ENCODE measurements at places on chromosomes 3 and 15.
A peak's percentile ranks its signal among the peaks of the same experiment; 100 is the strongest.

- DNase-seq: no peak
Observed at GRCh38 chr3:8873740-8874139, 89.5 kb downstream of the RAD18 start.

GRCh38 chr15:90570643-90571042 is 40.9 kb downstream of the CRTC3 start:
- DNase-seq: no peak

- no peak for DNase-seq
Observed at GRCh38 chr3:28745916-28746617, 397.4 kb upstream of the AZI2 start.

DNA sequence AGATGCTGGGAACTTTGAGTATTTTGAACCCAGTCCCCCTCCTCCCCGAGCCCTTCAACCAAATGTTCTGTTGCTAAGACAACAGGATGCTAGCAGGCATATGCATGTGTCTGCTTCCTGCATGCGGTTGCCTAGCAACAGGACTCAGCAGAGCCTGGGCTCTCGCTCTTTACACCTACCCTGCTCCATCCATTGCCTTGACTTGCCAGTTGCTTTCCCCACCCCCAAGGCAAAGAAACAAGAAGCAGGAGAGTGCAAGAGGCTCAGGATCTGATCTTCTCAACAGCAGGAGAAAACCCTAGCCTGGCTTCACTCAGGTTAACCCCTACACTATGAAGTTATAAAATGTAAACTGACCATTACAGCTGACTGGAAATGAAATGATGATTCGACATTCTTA is 393.0 kb downstream of the IGSF11 start:
- DNase-seq: no peak

DNA sequence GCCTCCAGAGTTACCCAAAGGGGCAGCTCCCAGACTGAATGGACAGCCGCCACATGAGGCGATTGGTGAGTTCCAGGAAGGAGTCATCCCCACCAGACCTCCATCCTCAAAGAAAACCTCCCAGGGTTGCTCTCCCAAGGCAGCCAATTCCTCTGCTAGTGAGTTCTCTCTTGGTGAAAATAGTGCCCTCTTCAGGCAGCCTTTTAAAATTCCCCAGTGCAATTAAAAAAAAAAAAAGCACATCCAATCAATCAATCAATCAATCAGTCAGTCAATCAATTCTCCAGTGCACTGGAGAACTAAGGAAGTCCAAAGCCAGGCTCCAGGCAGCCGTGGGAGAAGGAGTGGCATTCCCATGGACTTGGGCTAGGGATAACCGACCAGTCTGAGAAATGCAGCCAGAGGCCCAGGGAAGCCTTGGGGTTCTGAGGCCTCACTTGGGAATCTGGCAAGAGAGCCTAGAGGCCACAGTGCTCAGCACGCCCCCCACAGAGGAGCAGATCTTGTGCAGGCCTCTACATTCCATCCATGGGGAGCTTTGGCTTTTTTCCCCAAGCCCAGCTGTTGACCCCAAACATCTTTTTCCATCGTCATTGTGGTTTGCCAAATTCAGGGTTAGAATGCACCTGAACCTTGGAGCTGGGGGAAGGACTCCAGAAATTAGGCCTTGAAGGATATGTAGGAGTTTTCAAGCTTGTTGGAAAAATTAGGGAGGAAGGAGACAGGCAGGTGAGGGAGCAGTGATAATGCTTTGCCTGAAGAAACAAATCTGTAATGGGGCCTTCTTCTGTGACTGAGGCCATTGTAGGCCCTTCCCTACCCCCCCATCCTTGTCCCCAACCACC is 4.8 kb downstream of the PAQR5 start:
- DNase-seq: no peak

GRCh38 chr3:159804726-159805410 is 183.8 kb upstream of the IL12A start:
- no peak for DNase-seq

DNA sequence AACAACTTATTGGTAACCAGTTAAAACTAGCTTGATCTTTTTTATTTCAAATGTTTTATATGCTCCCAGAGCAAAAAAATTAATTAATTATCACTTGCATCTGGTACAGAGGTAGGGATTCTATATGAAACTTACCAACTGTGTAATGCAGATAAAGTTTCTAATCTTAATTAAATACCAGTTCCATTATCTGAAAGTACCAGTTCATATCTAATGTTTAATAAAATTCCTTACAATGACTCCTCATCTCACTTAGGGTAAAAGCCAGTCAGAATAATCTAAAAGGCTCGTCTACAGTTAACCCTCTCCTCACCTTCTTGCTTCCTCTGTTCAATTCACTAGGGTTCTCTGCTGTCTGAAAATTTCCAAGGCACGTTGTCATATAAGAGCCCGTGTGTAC is 384.8 kb downstream of the RBMS3 start:
- DNase-seq: no peak

- no peak for DNase-seq
Observed at GRCh38 chr15:75215107-75216004, 13.7 kb downstream of the C15orf39 start.

- DNase-seq: no peak
Observed at GRCh38 chr3:167777356-167777755, 41.8 kb downstream of the SERPINI1 start.

DNA sequence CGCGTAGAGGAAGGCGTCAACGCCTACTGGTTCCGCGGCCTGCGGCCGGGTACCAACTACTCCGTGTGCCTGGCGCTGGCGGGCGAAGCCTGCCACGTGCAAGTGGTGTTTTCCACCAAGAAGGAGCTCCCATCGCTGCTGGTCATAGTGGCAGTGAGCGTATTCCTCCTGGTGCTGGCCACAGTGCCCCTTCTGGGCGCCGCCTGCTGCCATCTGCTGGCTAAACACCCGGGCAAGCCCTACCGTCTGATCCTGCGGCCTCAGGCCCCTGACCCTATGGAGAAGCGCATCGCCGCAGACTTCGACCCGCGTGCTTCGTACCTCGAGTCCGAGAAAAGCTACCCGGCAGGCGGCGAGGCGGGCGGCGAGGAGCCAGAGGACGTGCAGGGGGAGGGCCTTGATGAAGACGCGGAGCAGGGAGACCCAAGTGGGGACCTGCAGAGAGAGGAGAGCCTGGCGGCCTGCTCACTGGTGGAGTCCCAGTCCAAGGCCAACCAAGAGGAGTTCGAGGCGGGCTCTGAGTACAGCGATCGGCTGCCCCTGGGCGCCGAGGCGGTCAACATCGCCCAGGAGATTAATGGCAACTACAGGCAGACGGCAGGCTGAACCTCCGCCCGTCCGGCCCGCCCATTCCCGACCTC is 4.1 kb downstream of the ISLR2 start:
- no peak for DNase-seq

- DNase-seq: no peak
Observed at GRCh38 chr3:24365168-24365567, 129.5 kb downstream of the THRB start.

- no peak for DNase-seq
Observed at GRCh38 chr3:136332302-136332701, 82.2 kb downstream of the PCCB start.

DNA sequence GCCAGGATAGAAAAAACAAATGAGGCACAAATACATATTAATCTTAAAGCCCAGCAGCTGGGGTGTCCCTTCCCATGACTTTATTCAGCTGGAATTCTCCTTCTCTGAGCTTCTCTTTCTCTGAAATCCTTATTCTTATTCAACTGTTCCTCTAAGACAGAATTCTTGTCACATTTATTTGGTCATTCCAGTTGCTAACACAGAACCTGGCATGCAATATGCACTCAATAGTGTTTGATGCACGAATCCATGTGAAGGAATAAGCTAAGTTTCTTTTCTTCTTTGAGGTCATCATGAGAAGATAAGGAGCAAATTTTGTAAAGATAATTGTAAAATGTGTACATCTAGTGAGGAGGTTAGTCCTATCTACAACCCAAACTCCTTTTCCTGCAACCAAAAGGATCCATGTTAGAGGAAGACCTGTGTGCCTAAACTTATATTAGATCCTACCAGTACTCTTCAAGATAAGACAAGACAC is 154.2 kb upstream of the KCNMB2 start:
- no peak for DNase-seq

GRCh38 chr3:169604568-169604967 is 58.9 kb downstream of the MECOM start:
- DNase-seq: no peak

DNA sequence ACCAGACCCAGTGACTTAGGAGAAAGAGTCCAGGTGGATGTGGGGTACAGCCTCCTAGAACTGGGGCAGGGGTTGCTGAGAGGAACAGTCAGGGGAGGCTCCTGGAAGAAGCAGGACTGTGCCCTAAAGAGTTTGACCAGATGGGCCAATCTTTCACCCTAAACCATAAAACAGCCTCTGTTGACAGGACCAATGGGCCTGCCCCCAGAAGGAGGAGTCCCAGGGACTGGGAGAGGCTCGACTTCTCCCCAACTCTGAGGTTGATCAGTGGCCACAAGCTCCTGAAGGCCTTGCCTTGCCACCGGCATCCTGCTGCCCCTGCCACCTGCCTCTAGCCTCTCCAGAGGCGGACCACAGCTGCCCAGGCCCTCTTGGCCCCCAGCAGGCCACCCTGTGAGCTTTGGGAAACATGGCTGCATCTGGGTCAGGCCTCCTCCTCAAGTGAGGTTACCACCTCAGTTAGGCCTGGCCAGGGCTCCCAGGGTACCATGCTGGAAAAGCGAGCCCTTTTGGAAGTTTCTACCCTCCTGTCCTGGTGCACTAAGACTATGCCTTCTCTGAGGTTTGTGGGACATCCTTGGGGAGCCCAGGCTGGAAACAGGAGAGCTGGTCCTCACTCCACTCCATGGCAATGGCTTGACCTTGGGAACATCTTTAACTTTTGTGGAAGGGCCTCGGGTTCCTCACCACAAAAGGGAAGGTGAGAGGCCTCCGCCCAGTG is 2.8 kb downstream of the VIPR1 start:
- DNase-seq: no peak

DNA sequence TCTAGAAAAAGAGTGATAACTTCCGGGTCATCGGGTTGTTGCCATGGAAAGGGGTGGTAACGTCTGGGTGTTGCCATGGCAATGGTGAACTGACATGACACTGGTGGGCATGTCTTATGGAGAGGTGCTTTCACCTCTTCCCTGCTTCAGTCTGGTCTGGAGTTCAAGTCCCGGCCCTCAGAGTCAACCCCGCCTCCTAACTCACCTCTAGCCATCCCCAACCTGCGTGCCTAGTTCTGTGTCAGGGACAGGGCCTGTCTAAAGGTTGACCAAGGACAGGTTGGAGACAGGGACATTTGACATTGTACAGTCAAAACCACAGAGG is 96.0 kb downstream of the LSM3 start:
- no peak for DNase-seq

GRCh38 chr15:88776646-88777045 is 26.6 kb upstream of the ACAN start:
- no peak for DNase-seq

DNA sequence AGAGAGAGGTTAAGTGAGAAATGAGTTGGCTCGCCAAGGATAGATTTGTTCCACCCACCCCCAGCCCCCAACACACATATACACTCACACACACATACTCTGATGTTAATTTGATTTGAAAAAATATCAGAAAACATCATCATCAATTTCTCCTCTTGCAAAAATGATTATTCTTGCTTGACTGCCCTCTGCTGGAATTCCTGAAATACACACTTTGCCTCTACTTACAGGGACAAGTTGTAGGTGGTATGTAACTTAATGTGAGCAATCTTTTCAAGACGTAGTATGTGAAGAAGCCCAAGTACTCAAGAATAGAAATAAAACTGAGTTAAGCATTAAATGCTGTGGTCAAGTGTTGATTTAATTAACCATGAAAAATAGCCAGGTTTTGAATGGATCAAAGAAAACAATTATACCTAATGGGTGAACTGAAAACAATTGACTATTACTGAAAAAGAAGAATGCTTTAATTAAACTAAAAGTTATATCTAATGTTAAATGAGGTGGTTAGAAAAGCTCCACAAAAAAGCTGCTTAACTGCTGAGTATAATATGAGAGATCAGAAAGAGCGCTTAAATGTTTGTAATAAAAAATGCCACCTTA is 46.6 kb upstream of the MDFIC2 start:
- DNase-seq: no peak

- no peak for DNase-seq
Observed at GRCh38 chr15:83955806-83956265, 279.7 kb upstream of the GOLGA6L4 start.

DNA sequence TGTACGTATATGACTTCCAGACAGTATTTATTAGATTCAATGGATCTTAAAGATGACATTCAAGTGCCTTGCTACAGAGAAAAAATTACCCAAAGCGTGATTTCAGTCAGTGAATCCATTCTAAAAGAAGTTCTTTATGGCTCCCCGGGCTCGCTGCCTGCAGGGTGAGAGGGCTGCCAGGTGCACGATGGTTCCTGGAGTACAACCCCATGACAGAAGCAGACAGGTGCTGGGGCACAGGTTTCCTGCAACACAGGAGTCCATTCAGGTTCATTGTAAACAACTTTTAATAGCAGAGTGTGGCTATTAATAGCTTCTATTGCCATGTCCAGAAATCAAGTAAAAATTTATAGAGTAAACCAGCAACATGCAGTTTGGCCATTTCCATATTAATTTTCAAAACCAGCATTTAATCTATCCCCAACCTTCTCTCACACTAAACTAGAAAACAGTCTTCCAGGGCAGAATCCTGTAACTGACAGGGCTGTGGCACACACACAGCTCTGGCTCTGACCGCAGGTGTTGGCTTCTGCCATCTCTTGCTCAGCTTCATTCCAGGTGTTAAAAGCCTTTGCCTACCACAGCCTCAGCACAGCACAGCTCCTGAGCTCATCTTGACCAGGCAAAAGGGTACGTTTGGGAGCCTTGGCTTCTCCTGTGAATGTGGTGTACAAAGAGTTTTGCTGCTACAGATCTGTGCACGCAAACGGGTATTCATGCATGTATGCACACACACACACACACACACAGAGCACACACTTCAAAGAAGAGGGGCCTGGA is 185.9 kb downstream of the MEX3B start:
- no peak for DNase-seq

- DNase-seq: no peak
Observed at GRCh38 chr3:46673151-46674030, 20.1 kb downstream of the ALS2CL start.

DNA sequence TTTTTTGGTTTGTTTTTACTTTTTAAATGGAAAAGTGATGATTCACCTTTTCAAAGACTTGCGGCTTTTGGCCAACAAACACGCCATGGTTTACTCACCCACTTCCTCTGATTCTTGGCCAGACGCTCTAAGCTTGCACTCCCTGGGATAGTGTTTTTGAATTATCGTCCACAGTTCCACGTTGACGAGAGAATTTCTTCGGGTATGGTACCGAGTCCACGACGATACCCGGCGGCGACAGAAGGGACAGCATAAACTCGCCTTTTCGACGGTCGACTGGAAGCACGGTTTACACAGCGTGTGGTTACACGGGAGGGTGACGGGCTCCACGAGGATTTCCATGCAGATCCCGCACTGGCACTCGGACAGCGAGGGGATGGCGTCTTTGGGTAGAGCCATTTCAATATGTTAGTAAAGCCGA is 783 bp downstream of the RNF168 start:
- DNase-seq: peak; percentile 7

DNA sequence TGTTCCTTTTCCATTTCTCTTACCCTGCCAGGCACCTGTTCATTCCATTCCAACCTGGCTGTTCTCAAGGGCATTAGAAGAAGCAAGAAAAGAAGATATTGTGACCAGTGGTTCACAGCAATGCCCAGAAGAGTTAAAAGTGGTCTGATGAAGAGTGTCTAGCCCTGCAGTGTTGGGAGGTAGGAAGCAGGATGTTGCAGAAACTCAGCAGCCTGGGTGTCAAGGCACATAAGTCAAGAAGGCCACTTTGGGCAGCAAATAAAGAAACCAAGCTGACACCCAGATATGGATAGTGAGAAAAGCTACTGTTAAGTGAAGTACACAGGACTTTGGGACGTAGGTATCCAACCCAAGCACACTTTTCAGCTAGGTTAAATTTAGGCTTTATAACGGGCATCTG is 199.9 kb upstream of the SATB1 start:
- DNase-seq: no peak

GRCh38 chr15:89103481-89104171 is 15.4 kb downstream of the ABHD2 start:
- DNase-seq: no peak

Measured in activated naive CD4-positive, alpha-beta T cell (primary cell).